Hippocampal formation (tissue), 2 donors: ENCODE measurements at places on chromosomes 12 and 14.

DNA sequence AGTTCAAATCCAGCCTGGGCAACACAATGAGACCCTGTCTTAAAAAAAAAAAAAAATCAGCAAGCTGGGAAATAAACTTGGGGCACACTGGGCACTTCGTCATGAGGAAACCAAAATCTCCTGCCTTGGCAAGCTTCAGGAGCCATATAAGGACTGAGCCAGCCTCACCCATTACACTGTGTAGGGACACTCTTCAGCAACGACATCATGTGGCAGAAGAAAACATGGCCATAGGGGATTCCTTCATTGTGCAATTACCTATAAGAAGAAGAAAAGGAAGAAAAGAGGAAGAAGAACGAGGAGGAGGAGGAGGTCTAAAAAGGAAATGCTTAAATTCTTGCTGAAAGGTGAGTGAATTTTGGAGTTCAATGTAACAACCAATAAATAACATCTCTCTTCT lies 26.1 kb upstream of the IFNG start:
- no peak for DNase-seq

DNA sequence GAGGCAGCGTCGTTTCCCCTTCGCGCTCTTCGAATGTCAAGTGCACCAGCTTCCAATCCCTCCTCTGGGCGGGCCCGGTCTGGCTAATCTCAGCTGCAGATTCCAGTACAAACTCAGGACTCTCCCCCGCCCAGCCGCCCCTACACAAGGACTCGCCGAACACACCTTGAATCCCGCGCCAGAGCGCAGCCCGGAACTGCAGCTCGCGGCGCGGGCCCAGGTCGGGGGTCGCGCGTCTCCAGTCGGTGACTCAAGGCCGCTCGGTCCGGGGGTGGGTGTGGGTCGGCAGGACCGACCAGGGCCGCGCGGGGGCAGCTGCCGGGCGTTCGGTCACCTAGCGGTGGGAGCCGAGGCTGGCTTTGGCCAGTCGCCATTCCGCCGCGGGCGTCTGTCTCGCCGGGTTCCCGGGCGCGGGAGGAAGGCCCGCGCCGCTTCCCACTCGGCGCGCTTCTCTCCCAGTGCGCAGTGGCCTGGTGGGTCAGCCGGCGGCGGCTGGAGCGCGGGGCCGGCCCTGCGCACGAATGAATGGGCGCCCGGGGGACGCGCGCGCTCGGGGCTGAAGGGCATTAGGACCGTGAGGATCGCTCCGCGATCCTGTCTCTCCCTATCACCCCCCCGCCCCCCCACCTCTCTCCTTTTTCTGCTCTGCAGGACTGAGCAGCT lies at the start of gene GALNT16:
Gene GALNT16, plus strand, starts transcription at position 632 of the 663 bp plus-strand sequence. CDS start 133 bp downstream, outside the sequence.
- DNase-seq, result no peak

DNA sequence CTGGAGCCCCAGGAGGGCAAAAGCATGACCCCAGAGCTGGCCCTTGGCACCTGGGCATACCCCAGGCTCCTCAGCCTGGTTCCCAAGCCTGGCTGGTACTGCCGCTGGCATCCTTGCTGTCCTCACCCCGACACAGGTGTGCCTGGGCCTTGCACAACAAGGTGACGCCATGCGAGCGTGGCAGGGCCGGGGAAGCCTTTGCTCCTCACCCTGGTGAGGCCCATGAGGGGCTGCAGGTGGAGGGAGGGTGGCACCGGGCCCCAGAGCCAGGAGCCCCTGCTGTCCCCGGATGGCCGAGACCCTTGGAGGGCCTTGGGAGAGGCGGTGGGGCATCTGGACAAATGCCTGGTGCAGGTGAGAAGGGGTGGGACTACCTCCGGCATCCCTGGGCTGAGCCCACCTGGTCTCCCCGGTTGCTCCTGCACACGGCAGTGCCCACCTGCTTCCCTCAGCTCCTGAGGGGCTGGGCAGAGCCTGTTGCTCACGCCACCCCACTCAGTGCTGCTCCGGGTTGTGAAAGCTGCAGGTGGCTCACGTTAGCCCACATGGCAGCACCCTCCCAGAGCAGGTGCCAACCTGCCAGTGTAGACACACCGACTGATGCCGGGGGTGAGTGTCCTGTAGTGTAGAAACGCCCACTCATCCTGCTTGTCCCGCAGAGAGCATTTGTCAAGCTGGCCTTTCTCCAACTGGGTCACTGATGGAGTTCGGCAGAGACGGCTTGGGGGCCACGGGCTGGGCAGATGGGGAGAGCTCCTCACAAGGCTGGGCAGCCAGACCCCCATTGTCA lies 24.6 kb upstream of the KIF26A start:
- DNase-seq, result no peak

- no peak for DNase-seq
Measured at GRCh38 chr12:46459861-46460545, 87.4 kb upstream of the SLC38A2 start.

DNA sequence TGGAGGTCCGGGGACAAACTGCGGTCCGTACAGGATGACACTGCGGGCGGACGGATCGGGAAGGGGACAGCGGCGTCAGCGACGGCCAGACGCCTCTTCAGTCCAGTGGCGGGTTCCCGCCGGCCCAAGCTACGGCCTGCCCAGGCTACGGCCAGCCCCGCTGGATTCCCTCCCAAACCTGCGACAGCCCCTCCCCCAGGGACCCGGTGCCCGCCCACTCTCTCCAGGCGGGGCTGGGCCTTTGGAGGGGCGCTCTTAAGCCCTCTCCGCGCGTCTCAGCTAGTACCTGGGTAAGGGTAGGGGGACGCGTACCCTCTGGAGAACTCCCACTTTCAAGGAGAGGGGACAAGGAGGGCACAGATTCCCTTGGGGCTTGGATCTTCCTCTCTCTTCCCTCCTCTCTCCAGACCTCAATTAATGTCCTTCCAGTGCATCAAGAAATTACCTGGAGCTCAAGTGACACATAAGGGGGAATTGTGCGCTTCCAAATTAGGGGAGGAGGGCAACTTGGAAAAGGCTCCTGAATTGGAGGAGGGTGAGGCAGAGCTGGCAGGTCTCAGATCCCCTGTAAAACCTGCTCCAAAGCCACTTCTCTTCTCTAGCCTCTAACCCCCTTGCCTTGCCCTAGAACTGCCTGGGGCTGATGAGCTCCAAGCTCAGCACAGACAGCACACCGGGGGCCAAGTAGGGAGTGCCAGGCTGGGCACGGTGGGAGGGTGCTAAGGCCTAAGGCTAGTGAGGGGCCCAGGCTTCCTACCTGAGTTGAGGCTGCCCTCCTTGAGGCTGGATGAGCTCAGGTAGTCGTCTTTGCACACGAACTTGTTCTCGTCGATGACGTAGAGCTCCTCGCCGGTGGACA lies 3.1 kb downstream of the LHX5 start:
- no peak for DNase-seq

- no peak for DNase-seq
Measured at GRCh38 chr12:103350116-103350515, 145.7 kb downstream of the C12orf42 start.

DNA sequence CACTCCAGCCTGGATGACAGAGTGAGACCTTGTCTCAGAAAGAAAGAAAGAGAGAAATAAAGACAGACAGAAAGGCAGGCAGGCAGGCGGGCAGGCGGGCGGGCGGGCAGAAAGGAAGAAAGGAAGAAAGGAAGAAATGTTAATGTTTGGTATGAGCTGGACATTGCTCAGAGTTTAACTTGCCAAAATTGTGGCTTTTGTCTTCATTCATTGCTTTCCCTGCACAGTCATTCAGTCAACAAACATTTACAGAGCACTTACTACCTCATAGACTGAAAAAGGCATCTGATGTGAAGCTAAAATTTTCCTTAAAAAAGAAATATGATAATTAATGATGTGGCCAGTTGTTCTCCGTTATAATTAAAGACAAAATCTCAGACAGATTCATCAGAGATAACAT lies 247.1 kb downstream of the SPTSSA start:
- DNase-seq, result no peak

DNA sequence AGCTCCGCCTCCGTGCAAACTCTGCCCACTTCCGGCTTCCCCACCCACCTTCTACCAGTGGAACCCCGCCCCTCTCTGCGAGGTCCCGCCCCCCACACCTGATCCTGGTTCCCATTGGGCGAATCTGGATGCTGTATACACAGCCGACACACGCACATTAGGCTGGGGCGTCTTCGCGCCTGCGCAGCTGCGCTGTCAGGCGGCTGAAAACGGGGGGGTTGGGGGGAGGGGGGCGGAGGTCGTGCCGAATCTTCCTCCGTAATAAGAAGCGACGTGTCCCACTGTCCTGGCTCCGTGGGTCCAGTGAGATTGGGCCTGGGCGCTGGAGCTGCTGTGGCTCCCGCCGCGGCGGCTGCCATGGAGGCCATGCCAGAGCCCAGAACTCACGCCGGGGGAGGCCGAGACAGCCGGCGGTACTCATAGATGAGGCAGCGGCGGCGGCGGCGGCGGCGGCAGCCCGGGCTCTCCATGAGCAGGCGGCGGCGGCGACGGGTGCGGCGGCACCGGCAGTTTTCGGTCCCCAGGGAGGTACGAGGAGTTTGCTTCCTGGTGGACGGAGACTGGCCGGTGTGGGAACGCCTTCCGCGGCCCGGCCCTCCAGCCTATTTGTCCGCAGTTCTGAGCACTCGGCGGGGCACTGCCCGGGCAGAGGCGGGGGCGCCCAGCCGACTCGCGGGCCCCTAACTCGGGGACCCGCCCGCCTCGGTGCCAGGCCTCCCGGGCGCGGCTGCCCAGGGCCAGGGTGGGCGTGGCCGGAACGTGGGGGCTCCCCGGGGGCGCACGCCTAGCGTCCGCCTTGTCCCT lies 64.5 kb downstream of the KLHL28 start:
- DNase-seq, result peak; percentile 95

- DNase-seq, result no peak
Measured at GRCh38 chr12:64125913-64126312, 96.2 kb downstream of the KICS2 start.

DNA sequence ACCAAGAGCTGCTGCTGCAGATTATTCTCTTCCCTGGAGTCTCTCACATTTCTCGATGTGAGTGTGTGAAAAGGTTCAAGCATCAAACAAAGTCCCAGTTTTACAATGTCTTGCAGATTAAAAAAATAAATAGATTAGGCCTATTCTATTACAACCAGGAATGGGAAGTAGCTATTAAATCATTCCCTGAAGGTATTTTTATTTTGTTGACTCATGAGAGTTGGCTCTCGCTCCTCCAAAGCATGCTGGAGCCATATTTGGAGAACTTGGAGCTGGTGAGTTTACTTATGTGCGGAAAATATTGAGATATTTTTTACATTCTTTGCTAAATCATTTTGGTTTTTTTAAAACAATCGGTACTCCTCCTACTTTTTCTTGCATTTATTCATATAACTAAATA lies 572.3 kb downstream of the ETNK1 start:
- no peak for DNase-seq

DNA sequence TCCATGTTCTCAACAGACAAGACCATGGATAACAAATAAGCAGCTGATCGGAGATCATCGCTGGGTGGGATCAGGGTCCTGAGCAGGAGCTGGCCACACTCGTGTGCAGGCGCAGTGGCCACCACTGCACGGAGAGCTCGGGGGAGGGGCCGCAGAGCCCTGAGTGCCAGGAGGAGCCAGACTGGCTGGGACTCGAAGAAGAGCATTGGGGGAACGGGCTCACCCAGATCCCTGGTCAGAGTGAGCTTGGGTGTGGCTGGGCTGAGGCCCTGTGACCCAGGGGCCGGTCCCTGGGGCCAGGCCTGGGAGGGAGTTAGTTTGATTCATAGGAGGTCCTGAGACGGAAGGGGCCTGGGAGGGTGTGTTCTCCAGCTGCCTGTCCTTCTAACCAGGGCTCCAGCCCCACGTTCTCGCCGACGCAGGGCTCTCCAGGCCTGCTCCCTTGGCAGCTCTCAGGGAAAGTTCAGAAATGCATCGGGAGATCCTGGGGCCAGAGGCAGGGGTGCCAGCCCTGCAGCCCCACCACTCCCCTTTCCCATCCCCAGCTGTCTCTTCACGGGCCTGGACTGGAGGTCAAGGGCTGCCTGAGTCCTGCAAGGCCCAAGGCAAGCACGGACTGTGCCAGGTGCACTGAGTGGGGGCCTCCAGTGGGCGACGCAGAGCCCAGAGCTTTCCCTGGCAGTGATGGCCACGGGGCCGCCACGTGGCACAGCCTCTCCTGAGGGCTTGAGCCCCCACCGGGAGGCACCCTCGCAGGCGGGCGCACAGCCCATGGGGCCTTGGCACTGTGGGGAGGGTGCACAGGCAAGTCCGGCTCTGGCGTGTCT lies 48.1 kb downstream of the FBRSL1 start:
- DNase-seq, result no peak

DNA sequence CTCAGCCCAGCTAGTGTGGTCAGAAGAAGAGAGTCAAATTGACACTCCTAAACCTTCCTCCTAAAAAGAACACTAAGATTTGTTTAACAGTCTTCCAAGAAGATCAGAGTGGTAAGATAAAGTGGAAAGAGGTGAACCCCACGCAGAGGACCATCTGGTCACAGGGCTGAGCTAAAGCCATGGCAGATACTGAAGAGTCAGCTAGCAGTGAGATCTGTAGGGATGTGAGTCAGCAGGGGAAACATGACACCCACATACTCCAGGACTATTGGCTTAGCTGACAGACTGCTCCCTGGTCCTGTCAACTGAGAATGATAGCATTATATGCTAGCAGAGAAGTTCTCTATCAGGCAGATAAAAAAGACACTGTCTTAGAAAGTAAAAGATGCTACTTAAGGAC lies 269.4 kb upstream of the ALG10 start:
- DNase-seq, result no peak

- DNase-seq, result no peak
Measured at GRCh38 chr14:61528591-61529021, 166.7 kb upstream of the HIF1A start.
